ENCODE measurements at places on chromosomes 5 and 9.

- no peak for DNase-seq
Observed at GRCh38 chr9:100661668-100662067, 83.8 kb downstream of the CAVIN4 start.

GRCh38 chr9:12696931-12697622 lies 3.9 kb downstream of the TYRP1 start:
- no peak for DNase-seq

DNA sequence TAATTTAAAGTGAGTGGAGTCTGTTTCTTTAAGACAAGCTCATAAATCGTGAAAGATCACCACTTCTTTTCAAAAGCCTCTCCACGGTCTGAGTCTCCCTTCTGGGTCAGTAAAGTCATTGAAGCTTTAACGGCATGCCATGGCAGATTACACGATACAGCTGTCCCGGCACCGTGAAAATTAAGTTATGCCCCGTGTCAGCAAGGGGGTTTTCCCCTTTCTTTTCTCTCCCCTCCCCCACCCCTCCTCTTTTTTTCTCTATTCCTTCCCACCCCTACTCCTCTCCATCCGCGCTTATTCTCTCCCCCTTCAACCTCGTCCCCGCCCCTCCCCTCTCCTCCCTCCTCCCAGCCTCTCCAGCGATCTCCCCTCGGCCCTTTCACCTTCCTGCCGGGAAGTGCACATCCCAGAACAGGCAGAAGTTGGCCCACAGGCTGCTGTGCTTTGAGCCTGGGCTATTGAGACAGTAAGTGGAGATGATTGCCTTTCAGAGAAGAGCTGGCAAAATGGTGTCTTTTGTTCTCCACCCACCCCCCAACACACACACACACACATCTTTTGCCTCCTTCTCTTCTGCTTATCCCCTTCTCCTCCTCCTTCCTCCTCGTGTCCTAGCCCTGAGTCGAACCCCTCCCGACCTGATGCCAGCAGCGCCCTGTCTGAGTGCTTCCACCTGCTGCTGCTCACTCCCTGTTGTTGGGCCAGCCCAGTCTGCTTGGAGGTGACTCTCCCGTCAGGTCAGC lies 44.1 kb downstream of the GAS1 start:
- DNase-seq: no peak

DNA sequence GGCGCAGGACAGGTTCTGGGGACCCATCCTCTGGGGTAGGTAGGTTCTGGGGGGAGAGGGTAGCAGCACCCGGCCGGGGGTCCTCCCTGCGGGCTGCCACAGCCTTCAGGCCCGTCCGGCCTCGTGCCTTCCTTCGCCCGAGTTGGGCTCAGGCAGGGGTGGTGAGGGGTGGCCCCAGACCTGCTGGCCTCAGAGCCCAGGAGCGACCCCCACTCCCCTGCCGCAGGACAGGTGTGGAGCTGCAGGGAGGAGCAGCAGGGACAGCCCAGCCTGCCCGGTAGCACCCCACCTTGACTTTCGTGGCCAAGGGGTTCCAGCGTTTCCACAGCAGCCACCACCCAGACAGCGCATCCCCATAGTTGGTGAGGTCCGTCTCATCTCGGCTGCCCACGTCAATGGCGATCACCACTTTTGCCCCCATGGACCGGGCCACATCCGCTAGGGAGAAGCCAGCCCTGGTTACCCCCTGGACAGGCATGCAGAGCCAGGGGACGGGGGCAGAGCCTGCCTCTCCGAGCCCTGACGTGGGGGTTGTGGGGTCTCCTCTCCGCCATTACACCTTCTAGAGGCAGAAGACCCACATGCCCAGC lies 3.4 kb upstream of the NSMF start:
- no peak for DNase-seq

GRCh38 chr9:83523684-83524083 lies 14.5 kb downstream of the FRMD3 start:
- DNase-seq: no peak

DNA sequence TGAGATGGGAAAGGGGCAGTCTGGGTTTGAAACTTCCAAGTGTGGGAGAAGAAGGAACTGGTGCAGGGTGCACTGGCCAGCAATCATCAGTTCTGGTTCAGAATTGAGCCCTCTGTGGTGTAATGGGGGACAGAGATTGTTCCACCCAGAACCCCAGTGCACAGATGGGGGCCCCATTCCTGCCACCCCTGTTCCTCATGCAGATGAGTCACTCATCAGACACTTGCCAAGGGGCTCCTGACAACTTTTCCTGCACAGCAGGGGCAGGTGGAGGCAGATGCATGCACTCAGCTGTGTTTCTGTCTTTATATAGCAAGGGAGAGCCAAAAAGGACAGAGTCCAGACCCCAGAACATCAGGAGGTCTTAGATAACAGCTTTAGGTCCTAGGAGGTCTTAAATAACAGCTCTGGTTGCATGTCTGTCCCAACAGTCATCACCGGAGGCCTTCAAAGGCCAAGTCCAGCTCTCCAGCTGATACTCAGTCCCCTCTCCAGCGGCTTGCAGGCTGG lies 252.9 kb downstream of the HSPA4 start:
- no peak for DNase-seq

GRCh38 chr9:73182928-73183327 lies 31.3 kb downstream of the ANXA1 start:
- no peak for DNase-seq

GRCh38 chr9:113322671-113323070 lies 17.4 kb downstream of the WDR31 start:
- no peak for DNase-seq

GRCh38 chr5:60551829-60552228 lies 148.1 kb downstream of the DEPDC1B start:
- no peak for DNase-seq

DNA sequence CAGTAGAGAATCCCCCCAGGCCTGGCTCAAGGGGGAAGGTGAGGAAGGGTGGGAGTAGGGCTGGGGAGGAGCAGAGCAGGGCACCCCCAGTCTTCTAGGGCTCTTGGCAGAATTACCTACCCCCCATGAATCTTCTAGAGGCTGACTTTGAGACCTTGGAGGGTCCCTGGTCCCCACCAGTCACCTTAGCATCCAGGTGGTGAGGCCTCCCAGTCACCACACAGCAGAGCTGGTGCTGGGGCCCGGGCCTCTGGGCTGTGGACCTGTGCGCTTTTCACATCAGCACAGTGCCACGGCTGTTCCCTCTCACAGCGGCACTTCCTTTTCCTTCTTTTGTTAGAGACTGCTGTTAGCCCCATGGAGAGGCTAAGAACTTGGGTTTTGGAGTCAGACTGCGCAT lies 148.6 kb upstream of the PITX1 start:
- no peak for DNase-seq

GRCh38 chr9:33044677-33045282 lies 19.7 kb downstream of the DNAJA1 start:
- DNase-seq: no peak

DNA sequence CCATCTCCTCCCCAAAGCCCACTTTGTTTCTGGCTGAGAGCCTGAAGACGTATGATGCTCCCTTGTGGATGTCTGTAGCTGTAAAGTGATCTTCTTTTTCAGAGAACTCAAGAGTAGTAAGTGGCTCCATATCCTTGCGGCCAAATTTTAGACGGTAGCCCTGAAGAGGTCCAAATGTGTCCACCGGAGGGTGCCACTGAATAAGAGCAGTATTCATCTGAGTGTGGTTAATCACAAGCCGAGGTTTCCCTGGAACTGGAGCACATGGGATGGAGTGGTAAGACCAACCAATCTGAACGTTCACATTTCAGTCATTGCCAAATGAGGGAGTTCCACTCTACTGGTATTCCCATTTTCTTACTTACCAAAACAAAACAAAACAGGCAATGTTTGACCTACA lies 686.5 kb upstream of the DMAC1 start:
- no peak for DNase-seq

GRCh38 chr5:32876791-32877190 lies 165.7 kb downstream of the NPR3 start:
- no peak for DNase-seq

- DNase-seq: no peak
Observed at GRCh38 chr5:52491071-52491787, 296.5 kb upstream of the ITGA1 start.

DNA sequence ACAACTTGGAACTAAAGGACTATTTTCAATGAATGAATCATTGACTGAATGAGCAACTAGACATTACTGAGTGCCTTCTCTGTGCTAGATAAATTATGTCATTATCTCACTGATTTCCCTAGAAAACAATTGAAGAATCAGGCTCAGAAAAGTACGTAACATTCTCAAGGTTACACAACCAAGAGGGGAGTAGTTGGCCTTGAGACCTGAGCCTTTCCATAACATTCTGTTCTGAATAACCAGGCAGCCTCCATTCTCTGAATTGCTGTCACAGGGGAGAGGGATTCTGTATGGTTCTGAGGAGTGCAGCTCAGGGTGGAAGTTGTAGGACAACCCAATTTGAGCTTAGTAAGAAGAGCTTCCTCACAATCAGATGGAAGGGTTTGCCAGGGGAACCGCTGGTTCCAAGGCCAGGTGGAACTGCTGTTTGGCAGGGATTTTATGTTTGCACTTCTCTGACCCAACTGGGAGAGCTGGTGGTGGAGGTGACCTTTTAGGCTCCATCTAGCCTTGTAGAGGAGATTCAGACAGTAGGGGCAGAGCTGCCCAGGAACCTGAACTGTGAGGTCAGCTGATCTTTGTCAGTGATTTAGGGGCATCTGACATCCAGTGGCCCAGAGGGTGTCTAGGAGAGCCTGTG lies 16.3 kb downstream of the POLR1E start:
- no peak for DNase-seq

Data from activated gamma-delta T cell treated with Interleukin-2 at 50 U/mL for 16 hours (primary cell).